Activated CD4-positive, alpha-beta T cell treated with anti-CD3 and anti-CD28 coated beads, Interleukin-2, amount 10 ng/mL, durations not matched to agents 7 days and 5 days (primary cell): ENCODE measurements at places on chromosomes 5 and 9.

GRCh38 chr5:134545070-134545868 lies 19.8 kb downstream of the JADE2 start:
- DNase-seq = peak; percentile 31
- H3K4me3 ChIP-seq = peak overlapping the region; percentile 42
- H3K27me3 ChIP-seq = no peaks in the 10 kb centered on the region
- H3K4me1 ChIP-seq = peaks cover 36% of the 10 kb centered on the region
- peak overlapping the region; percentile 90 for H3K27ac ChIP-seq
- H3K36me3 ChIP-seq = peaks cover 46% of the 10 kb centered on the region

DNA sequence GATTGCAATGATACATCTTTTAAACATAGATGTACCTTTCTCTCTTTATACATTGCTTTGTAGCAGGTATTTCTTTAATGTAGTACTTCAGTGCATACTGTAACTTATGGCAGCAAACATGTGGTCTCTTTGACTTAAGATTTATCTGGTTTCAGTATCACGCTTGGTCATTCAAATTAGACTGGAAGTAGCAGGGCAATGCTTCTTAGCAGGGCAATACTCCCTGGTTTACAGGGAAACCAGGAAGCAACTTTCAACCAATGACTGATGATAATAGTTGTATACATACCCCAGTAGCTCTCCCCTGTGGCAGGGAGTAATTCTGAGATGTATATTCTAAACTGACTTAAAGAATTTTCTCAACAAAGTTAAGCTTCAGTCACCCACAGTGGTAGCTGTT lies 761.1 kb upstream of the CDH10 start:
- H3K27me3 ChIP-seq = no peaks in the 10 kb centered on the region
- H3K4me3 ChIP-seq = no peak overlapping the region
- no peak overlapping the region for H3K27ac ChIP-seq
- no peaks in the 10 kb centered on the region for H3K36me3 ChIP-seq
- DNase-seq = no peak

DNA sequence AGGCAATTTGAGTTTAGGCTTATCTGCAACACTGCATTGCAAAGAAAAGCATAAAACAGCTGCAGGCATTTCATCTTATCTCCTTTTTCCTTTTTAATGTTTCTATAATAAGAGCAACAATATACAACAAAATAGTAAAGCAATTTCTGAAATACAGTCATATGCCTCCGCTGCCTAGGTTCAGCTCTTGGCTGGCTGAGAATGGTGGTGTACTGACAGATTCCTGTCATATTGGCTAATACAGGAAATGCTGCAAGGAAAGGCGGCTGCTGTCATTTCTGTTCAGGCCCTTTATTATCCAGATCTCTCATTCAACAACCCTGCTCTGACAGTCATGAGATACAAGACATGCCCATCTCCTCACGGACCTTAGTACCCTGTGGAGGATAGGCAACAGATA lies 677.0 kb downstream of the TAF11L14 start:
- no peak for DNase-seq
- H3K27me3 ChIP-seq = no peaks in the 10 kb centered on the region
- no peak overlapping the region for H3K27ac ChIP-seq

GRCh38 chr5:175343308-175343707 lies 100.7 kb downstream of the DRD1 start:
- no peak overlapping the region for H3K4me3 ChIP-seq
- H3K27ac ChIP-seq = no peak overlapping the region
- no peak for DNase-seq
- H3K4me1 ChIP-seq = no peaks in the 10 kb centered on the region
- H3K27me3 ChIP-seq = peaks cover 2% of the 10 kb centered on the region
- H3K36me3 ChIP-seq = no peaks in the 10 kb centered on the region

DNA sequence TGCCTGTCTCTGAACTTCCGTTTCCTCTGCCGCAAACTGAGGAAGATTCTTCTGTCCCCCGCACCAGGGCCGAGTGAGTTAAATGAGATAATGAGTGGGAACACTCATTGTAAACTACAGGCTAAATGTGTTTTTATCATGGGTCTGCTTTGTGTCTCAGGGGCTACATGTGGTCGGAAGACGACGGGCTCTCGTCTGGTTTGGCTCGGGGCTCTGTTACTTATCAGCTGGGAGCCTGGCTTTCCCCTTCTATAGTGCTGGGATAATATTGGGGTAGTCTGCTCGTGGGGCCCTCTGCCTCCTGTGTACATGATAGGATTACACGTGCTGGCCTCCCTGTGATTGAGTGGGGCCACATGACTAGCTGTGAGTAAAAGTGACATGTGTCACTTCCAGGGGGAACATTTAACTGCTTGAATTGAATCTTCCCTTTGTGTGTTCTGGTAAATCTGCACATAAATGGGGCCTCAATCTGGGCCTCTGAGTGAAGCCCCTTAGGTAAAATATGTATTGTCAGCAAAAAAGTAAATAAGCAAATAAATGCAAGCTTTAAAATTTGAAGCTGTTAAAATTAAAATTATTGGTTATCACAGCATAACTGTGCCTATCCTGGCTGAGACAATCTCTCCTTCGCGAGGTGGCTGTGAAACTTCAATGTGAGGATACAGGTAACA lies 86.9 kb upstream of the SH3PXD2B start:
- H3K4me3 ChIP-seq = no peak overlapping the region
- H3K4me1 ChIP-seq = no peaks in the 10 kb centered on the region
- H3K27me3 ChIP-seq = peaks cover under 1% of the 10 kb centered on the region
- no peaks in the 10 kb centered on the region for H3K36me3 ChIP-seq
- no peak overlapping the region for H3K27ac ChIP-seq

DNA sequence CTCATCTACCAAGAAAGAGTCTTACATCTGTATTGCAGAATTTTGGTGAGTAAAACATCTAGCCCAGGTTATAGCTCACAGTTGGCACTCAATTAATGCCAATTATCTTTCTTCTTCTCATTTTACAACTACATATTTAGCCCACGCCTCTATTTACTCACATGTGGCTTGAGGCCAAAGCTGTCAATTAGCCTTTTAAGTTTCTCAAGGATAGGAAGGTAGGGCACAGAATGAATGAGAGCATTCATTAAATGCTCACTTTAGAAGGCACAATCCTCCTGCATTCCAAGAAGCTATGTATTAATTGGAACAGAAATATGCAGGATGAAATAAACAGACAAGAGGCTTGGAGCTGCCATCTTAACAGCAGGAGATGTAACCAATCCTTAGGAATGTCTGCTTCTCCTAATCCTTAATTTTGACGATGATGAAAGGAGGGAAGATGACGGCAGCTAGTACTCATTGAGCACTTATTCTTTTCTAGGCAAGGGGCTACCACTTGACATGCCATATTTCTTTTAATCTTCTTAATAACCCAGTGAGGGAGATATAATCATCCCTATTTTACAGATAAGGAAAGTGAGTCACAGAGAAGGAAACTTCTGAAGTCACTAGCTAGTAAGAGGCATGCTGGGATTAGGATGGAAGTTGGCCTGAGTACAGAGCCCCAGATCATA lies 30.8 kb upstream of the PANK3 start:
- H3K27ac ChIP-seq = no peak overlapping the region
- H3K4me1 ChIP-seq = peaks cover 14% of the 10 kb centered on the region
- no peak for DNase-seq

DNA sequence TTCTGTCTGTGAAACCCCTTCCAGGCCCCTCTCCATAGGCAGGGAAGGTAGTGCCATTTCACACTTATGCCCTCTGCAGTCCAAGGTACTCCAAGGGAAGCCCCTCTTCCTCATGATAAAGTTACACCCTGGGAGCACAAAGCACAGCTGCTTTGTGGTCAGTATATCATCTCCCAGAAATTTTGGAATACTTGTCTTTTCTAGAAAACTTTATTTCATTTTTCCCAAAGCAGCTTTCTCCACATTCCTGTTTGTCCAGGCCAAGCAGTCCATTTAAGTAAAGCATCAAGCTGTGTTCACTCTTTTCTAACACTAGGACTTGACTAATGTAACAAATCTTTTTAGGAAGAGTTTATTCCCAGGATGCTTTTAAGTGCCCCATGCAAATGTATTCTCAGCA lies 371.8 kb upstream of the RGMB start:
- H3K27ac ChIP-seq = no peak overlapping the region
- H3K27me3 ChIP-seq = no peaks in the 10 kb centered on the region
- DNase-seq = no peak
- no peak overlapping the region for H3K4me3 ChIP-seq

DNA sequence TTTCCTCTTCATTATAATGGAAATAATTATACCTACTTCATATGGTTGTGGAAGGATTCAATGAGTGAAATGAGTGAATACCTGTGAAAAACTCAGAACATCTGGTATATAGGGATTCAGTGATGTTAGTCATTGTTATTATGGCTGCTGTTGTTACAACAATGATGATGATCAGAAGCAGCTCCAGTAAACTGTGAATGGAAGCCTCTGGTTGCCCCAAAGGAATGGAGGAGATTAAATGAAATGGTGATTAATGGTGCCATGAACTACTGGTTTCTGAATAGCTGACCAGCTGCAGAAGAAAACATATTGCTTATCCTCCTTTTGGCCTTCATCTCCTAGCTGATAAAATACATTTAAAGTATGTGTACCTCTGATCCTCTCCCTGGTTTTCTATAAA lies 372.0 kb downstream of the ARHGEF28 start:
- no peak overlapping the region for H3K27ac ChIP-seq
- no peaks in the 10 kb centered on the region for H3K4me1 ChIP-seq
- no peaks in the 10 kb centered on the region for H3K36me3 ChIP-seq

GRCh38 chr5:78507531-78507930 lies 141.0 kb downstream of the LHFPL2 start:
- H3K36me3 ChIP-seq = no peaks in the 10 kb centered on the region
- no peak overlapping the region for H3K4me3 ChIP-seq
- peaks cover 54% of the 10 kb centered on the region for H3K27me3 ChIP-seq
- H3K4me1 ChIP-seq = peaks cover 8% of the 10 kb centered on the region
- DNase-seq = no peak
- no peak overlapping the region for H3K27ac ChIP-seq
